ENCODE measurements at places on chromosomes 7 and 10.

DNA sequence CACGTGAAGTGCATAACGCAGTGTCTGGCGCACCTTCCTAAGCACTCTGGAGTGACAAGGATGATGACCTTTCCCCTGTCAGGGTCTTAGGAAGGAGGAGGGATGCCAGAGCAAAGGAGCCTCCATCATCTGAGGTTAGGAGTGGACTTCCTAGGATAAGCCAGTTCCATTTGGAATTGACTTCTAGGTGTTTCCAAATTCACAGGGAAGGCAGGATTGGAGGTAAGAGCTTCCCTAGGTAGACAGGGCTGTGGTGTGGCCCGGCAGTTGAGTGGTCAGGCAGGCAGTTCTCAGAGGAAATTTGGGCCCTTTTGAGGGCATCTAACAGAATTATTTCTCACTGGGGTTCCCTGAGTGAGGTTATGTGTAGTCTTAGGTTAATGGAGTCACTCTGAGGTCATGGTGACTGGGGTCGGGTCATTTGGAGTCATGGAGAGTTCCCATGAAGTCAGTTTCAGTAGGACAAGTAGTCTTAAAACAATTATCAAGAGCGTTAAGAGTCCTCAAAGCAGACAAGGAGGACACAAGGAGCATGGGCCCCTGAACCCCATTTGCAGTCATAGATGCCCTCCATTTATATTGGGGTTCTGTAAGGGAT, 8.2 kb downstream of the PPIF start:
- DNase-seq: no peak

GRCh38 chr10:70834441-70835151, 18.8 kb downstream of the SGPL1 start:
- DNase-seq: no peak

DNA sequence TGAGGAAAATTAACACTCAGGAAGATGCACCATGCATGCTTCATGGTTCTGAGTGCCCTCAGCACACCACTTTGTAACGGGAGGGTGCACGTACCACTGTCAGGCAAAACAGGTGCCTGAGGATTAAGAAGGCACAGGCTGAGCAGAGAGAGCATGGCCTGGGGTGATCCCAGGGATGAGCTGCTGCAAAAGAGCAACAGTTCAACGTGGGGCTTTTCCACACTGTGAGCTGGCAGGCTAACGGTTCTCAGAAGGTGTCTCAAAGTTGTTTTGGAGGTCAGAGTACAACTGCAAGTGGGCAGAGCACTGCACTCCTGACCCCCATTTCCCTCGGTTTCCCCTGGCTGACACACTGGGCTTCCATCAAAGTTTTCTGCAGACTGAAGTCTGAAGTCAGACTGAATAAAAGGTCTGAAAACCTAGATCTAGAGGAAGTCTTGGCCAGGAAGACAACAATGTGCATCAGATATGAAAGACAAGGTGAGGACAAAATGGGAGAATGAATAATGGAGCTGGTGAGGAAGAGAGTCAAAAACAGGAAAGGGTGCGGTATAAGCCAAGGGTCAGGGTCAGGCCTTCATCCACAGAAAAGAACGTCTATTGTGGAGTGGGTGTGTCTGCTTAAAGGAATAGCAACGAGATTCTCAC, 20.5 kb downstream of the ZNF438 start:
- DNase-seq: no peak

GRCh38 chr7:156376317-156376716, 264.3 kb upstream of the RNF32 start:
- no peak for DNase-seq

- no peak for DNase-seq
Measured at GRCh38 chr7:121494516-121494915, 98.4 kb upstream of the FAM3C start.

DNA sequence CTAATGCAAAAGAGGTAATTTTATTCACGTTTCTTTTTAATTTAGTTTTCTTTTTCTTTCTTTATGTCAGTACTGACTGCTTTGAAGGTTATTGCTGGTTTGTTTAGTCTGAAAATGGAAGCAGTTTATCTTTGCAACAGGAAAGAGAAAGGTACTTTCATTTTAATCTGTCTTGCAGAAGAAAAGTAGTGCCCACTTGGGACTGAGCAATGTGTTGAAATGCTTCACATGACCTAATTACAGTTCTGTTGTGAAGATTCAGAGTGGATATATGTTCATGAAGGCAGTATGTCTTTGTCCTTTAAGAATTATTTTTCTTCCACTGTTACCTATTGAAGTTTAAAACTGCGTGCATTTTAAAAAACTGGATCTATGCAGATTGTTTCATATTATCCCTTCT, 80.1 kb downstream of the ANKIB1 start:
- no peak for DNase-seq

- no peak for DNase-seq
Measured at GRCh38 chr7:104934665-104935064, 79.3 kb upstream of the KMT2E start.

DNA sequence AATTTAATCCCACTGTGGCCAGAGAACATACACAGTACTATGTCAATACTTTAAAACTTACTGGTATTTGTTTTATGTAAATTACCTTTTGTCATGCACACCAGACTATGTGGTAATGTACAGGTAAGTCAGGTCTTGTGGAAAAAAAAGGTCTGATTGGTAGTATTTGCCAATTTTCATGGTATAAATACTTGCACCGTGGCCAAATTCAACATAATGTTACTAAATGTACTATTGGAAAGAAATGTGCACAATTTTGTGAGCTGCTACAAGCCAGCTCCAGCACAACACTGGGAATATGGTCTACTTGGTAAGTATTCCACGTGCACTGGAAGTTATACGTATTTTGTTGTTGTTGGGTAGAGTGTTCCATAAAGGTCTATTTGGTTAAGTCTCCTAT, 392.5 kb downstream of the RPS24 start:
- DNase-seq: no peak

DNA sequence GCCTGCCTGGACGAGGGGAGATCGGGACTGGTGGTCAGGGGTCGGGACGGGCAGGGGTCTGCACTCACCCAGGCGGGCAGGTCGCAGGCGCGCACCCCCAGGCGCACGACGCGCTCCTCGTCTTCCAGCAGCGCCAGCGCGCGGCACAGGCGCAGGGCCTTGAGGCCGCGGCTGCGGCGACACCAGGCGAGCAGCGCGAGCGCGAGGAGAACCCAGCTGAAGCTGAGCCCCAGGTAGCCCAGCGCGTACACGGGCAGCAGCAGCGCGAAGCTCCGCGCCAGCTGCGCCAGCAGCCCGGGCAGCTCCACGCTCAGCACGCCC, 328 bp downstream of the ESYT2 start:
- peak; percentile 66 for DNase-seq

GRCh38 chr7:113824117-113824823, 94.5 kb downstream of the PPP1R3A start:
- DNase-seq: no peak

DNA sequence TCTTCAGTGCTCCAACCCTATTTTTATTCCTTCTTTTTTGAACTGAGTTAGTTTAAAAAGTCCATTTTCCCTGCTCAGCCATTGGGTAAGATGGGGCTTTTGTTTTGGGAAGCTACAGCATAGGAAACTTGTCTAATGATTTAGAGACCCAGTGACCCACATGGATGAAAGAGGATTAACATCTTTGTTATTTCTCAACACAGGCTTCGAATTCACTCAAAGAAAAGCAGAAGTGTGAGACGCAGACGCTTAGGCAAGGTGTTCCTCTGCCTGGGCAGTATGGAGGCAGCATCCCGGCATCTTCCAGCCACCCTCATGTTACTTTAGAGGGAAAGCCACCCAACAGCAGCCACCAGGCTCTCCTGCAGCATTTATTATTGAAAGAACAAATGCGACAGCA, 152.0 kb downstream of the HDAC9 start:
- no peak for DNase-seq

- DNase-seq: peak; percentile 34
Measured at GRCh38 chr7:139725077-139725476, 52.7 kb downstream of the HIPK2 start.

DNA sequence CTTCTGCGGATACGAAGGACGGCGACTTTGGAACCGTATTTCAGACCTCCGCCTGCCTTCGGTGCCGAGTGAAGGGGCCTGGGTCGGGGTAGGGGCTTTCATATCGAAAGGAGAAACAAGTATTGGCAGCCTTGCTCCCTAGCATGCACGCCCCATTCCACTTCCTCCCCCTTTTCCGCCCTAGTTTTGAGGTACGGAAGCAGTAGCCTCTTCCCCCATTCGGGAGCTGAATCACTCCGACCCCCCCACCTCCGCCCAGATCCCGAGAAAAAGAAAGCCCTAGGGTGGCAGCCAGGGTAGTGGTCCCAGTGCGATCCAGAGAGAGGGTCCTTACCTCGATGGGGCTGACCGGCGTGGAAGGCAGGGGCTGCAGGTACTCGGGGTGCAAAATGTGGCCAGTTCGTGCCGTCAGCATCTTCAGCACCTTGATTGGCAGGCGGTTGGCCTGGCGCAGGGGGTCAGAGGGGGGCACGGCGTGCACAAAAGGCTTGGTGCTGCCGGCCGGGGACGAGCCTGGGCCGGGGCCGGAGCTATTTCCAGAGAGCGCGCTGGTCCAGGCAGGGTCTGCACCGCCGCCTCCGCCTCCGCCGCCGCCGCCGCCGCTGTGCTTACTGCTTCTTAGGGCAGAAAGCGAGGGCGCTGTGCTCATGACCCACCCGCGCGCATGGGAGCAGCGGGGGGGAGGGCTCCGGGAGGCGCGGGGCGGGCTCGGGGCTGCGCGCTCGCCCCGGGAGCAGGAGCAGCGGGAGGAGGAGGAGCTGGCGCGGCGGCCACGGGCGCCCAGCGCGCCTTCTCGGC, 594 bp downstream of the ZNF503 start:
- DNase-seq: peak; percentile 66

GRCh38 chr7:2229467-2229866, 3.3 kb downstream of the MAD1L1 start:
- no peak for DNase-seq

- DNase-seq: no peak
Measured at GRCh38 chr10:104850023-104850422, 208.9 kb downstream of the SORCS3 start.

- DNase-seq: peak; percentile 88
Measured at GRCh38 chr10:13759168-13759567, 172.4 kb downstream of the PRPF18 start.

GRCh38 chr10:88652616-88653015, 11.6 kb upstream of the LIPF start:
- DNase-seq: peak; percentile 38

DNA sequence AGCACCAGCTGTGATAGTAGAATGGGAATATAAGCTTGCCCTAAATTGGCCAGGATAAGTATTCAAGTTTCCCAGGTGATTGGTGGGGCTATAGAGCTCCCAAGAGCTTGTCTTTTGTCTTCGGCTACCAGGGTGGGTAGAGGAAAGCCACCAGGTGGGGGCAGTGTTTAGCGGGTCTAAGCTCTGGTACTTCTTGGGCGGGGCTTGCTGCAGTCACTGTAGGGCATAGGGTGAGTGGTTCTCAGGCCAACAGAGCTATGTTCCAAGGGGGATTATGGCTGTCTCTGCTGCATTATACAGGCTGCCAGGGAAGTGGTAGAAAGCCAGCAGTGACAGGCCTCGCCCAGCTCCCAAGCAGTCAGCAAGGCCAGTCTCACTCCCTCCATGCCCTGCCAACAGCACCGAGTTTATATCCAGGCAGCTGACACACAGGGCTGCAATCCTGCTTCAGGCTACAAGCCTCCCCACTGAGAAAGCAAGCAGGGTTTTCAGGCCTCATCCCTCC, 110.7 kb downstream of the ZNF467 start:
- DNase-seq: peak; percentile 43

- DNase-seq: no peak
Measured at GRCh38 chr7:128770233-128770632, 5.4 kb downstream of the OPN1SW start.

GRCh38 chr10:88194041-88194887, 330.8 kb downstream of the PTEN start:
- DNase-seq: no peak

- peak; percentile 11 for DNase-seq
Measured at GRCh38 chr10:12466704-12467305, 117.5 kb downstream of the CAMK1D start.
